Effector CD4-positive, alpha-beta T cell (primary cell): ENCODE measurements at places on chromosomes 1 and 21.

DNA sequence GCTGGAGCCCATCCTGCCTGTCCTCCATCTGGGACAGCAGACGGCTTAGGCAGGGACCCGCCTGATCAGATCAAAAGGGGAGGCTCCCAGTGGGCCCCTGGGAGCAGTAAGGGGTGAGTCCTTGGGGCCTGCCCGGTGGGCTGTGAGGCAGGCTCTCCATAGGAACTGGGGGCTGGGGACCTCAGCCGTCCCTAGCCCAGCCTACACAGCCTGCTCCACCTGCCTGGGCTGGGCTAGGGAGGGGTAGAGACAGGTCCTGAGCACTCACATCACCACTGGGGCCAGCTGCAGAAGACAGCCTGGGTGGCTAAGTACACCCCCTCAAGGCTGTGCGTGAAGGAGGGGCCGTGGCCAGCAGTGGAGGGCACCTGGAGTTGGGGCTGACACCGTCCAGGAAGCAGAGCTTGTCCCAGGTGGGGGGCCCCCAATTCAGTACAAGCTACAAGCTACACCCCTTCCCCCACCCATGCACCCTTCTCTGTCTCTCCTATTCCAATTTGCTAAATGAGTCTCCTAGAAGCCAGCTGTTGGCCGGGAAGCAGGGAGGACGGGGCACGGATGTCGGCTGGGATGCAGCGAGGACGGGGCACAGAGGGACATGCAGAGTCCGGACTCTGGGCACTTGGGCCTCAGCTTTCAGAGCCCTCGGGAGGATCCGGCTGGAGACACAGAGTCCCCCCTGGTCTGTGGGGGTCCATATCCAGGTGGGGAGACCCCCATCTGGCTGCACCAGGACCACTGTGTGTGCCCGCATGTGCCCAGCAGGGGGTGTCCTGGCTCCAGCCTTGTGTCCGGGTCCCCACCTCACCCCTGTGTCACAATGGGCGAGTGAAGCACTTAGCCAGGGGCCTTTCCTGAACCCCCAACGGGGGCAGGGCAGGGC is 1.7 kb downstream of the ISG15 start:
- no peak for DNase-seq

- DNase-seq: peak; percentile 52
These were observed 2.7 kb downstream of the DENND2D start for GRCh38 chr1:111197598-111198284.

DNA sequence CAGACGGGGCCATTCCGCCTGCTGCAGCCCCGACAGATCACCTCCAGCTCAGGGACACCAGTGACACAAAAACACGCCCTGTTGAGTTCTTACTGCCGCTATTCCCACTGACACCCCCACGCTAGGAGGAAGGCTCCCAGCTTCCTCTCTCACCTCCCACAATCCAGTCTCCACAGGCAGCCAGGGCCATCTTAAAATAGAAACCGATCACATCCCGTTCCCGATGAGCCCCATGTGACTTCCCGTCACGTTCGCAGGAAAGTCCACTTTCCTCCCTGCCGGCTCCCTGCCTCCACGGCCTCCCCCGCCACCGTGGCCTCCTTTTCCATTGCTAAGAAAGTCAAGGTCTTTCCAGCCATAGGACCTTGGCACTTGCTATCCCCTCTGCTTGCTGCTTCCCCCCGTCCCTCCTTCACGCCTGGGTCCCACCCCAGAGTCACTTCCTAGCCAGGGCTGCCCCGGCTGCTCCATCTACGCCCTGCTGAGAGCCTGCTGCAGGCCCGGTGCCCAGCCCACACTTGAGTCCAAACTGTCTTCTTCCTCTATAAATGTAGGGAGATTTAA is 24.0 kb upstream of the DDOST start:
- DNase-seq: no peak

GRCh38 chr1:24302209-24302611 is 16.9 kb upstream of the GRHL3 start:
- DNase-seq: no peak

- no peak for DNase-seq
These were observed 14.5 kb downstream of the SAMD11 start for GRCh38 chr1:938088-938683.
